Cardiac muscle cell (in vitro differentiated cells and primary cell): ENCODE measurements at places on chromosomes 12 and 14.
A peak's percentile ranks its signal among the peaks of the same experiment; 100 is the strongest.

DNA sequence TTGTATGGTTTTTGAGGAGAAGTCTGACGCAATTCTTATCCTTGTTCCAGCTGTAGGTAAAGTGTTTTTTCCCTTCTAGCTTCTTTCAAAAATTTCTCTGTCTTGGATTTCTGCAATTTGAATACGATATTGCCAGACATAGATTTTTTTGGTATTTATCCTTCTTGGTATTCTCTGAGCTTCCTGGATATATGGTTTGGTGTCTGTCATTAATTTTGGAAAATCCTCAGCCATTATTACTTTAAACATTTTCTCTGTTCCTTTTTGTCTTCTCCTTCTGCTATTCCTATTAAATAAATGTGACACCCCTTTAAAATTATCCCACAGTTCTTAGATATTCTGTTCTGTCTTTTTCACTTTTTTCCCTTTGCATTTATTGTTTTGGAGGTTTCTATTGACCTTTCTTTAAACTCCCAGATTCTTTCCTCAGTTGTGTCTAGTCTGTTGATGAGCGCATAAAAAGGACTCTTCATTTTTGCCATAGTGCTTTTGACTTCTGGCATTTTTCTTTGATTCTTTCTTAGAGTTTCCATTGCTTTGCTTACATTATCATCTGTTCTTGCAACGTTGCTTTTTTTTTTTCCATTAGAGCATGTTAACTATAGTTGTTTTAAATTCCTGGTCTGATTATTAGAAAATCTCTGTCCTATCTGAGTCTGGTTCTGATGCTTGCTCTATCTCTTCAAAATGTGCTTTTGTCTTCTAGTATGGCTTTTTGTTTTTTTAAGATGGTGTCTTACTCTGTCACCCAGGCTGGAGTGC is 129.1 kb downstream of the MSRB3 start:
- no peak for DNase-seq

- DNase-seq, result no peak
These were observed 2.1 kb upstream of the HOXC8 start for GRCh38 chr12:54006559-54007220.

DNA sequence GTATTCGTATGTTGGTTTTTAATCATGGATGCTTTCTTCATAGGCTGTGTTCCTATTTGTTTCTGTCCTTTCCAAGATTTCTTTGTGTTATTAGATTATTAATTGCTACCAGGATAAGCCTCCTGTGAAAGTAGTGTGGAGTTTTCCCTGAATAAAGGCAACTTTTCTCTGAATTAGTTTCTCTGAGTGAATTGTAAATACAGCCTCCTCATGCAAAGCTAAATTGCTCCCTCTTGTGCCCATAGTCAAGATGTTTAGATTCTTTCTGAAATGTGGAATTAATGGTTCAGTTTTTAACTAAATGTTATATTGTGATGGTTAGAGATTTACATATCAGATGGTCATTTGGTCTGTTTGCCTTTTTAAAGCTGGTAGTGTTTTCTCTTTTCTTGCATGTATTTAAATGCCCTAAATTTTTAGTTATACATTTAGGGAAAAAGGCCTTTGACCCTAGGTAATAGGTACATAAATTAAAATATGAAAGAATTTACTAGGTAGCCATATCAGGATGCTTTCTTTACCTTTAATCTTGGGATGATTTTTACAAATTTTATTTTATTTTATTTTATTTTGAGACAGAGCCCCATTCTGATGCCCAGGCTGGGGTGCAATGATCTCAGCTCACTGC is 8.9 kb downstream of the APAF1 start:
- DNase-seq, result peak; percentile 47

- DNase-seq, result no peak
These were observed 16.3 kb downstream of the RIN3 start for GRCh38 chr14:92529903-92530302.

GRCh38 chr12:55885113-55885512 is 42.4 kb upstream of the MMP19 start:
- DNase-seq, result no peak

- DNase-seq, result peak; percentile 70
These were observed 13.8 kb downstream of the GXYLT1 start for GRCh38 chr12:42130672-42131402.

- DNase-seq, result no peak
These were observed 39.5 kb downstream of the GALNT16 start for GRCh38 chr14:69299286-69300035.

- DNase-seq, result no peak
These were observed 3.8 kb downstream of the ARHGEF40 start for GRCh38 chr14:21073921-21074320.

DNA sequence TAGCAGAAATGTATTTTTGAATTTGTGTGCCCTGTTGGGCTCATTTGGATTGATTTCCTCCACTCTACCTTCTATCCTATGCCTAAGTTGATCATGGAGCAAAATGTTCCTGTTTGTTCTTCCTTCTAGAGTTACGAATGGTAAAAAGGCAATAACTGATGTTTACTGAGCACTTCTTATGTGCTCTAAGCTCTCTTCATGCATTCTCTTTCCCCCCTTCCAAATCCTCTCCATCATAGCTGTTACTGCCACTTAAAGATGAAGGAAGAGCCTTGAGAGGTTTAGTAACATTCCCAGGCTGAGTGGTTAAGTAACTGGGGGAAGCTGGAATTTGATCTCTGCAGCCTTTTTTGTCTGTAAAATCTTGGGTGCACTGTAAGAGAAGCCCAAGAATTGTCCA is 60.1 kb downstream of the CHST11 start:
- DNase-seq, result no peak
